ENCODE measurements at places on chromosomes 4 and X.

- DNase-seq = no peak
Measured at GRCh38 chrX:19628011-19628575, 112.8 kb upstream of the MAP3K15 start.

- no peak for DNase-seq
Measured at GRCh38 chr4:78310007-78310739, 241.4 kb upstream of the ANXA3 start.

DNA sequence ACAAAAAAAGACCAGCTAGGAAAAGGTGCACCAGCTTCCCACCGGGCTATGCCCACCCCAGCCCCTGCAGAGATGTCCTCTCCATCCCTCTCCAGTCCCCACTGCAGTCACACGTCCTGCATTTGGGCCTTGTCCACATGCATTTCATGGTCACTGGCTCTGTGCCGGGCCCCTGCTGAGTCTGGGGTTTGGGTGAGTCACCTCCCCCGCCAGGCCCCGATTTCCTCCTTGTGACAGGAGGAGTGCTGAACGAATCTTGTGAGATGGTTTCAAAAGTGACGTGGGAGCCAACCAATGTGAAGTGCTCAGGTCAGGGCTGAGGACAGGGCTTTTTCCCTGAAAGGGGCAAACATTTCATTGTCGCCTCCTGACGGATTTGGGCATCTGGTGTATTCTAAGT lies 7.1 kb downstream of the CPZ start:
- DNase-seq = no peak

DNA sequence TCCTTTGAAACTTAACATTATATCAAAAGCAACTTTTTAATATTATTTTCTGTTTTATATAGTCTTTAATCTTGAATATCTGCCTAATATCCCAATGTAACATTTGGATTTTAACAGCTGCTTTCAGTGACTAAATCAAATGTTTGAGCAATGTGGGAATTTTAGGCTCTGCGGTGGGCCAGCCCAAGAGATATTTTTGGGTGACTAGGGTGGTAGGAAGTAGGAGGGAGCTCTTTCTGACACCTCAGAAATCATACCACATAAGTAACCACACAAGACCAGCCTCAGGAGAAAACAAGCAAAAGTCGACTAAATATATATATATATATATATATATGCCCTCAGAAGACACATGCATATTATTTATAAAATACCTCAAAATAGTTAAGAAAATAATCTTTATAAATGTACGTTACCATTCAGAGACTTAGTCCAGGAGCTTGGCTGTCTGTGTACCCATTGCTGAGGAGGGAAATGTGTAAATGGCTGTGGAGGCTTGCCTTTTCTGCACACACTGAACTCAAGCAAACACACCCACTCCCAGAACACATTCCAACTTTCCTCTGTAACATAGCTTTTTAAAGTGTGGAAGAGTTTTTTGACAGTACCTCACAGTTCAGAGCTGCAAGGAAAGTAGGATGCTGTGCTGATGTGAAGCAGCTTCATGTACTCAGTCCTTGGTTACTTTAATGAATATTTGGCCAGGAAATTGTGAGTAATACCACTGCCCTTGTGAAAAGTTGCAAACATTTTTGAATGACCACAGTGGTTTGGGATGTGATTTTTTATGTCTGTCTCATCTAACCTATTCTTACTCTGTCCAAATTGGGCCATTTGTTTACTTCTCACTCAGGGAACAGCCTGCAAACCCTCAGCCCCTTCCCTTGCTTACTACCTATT lies at the start of gene RTL3:
Gene RTL3 (minus strand): TSS at position 484 of the 900 bp plus-strand sequence. CDS start 908 bp downstream, outside the sequence.
- no peak for DNase-seq

DNA sequence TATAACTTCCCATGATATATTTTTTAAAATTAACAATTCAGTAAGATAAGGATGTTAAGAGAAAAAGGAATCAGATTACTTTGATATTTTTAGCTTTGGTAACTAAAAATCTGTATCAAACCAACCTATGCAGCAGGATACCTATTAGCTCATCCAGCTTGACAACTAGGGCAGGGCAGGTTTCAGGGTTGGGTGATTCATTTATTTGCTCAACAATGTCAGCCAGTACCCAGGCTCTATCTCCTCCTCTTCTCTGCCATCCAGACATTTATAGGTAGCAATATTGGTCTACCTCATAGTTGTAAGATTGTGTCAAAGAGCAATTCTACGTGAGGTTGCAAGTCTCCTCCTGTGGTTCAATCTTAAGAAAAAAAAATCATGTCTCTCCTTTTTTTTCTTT lies 421.9 kb downstream of the ANKRD50 start:
- no peak for DNase-seq

- DNase-seq = no peak
Measured at GRCh38 chrX:71906144-71906543, 4.5 kb upstream of the NHSL2 start.

GRCh38 chr4:141513866-141514265 lies 122.5 kb upstream of the IL15 start:
- no peak for DNase-seq

DNA sequence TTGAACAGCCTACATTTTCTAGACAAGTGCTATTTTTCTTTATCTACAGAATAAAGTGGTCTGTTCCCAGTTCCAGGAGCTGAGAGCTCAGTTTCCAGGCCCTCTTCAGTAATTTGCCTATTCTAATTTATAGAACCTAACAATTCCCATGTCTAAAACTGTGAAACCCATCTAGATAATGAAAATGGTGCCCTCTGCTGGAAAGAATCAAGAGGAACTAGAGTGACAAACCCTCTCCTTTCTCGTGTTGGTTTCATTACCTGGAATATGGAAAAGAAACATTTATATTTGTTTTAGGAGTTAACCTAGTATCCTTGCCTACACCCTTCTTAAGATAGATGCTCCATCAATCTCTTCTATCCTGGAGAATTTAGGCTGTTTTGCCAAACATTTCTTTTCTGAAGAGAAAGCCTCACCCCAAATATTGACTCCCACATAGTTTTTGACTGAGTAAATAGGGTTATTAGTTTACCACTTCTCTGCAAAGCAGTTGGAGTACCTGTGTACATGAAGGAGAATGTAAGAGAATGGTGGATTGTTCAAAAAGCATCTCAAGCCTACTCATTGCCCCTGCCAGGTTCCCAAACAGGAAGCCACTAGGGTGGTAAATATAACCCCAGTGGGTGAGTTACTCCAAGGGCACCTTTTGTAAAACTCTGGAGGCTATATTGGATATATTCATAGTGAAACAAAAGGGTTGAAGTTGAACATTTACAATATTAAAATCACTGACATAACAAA lies 121.6 kb downstream of the RASL11B start:
- DNase-seq = no peak

- no peak for DNase-seq
Measured at GRCh38 chrX:131752493-131753198, 208.8 kb downstream of the OR13H1 start.

DNA sequence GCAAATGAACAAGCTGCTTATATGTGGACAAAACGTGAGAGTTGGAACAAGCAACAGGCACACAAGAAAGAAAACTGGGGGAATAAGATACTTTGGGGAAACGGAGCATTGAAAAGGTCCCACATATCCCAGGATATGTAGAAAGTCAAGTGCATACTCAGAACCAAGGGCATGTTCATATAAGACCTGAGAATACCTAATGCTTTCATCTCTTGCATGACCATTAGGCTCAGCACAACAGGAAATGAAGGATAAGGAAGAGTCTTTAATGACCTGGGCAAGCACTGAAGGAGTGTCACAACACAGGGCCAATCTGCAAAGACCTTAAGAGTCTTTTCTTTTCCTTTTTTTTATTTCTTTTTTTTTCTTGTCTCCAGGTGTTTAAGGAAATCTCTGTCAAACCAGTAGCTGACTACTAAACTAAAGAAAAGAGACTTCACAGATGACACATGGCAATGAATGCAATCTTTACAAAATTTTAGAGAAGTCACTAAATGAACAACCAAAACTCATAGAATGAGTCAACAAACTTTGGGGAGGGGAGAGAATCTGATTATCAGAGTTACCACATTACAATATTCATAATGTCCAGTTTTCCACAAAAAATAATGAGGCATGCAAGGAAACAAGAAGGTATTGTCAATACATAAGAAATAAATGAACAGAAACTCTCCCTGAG lies 67.9 kb upstream of the STK26 start:
- DNase-seq = no peak

DNA sequence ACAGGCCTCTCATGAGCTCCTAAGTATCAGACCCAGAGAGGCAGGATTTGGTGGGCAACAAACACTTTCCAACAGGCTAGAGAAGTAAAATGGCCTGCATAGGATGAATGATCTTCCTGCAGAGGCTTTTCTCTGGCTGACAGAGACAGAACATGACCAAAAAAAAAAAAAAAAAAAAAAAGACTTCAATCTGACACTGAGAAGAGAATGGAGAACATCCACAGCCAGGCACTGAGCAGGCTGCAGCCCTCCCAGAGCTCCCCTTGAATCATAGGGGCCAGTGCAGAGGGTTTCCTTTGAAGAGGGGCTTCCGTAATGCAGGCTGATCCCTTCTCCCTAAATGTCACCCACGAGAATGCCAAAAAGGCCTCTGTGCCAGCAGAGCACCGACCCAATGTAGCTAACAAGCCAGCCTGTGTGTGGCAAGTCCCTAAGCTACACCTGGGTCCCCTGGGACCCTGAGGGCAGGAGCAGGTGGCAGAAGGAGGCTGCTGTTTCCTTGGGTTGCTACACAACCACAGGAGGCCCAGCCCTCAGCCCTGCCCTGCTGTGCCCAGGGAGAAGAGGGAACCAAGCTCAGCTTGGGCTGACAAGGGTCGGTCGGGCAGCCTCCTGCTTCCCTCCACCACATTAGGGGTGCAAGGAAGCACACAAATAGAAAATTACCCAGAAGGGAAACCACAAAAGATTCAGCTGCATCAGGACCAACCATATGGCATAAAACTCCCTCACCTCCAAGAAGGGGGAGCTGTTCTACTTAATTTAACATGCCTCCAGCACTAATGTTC lies 55.6 kb downstream of the MAP7D2 start:
- no peak for DNase-seq

GRCh38 chr4:11111876-11112275 lies 316.8 kb downstream of the HS3ST1 start:
- no peak for DNase-seq

DNA sequence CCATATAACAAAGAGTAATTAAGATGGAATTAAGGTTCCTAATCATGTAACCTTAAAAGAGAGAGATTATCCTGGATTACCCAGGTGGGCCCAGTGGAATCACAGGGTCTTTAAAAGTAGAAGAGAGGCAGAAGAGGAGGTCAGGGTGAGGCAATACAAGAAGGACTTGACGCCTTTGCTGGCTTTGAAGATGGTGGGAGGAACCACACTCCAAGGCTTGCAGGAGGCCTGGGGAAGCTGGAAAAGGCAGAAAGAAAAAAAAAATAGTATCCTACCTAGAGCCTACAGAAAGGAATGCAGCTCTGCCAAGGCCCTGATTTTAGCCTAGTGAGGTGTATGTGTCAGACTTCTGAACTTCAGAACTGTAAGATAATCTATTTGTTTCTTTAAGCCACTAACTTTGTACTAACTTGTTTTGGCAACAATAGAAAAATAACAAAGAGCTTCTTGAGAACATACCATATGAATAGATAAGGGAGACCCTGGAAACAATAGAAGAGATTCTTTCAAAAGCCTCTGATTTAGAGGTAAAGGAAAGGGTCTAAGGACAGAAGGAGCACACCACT lies 229.9 kb upstream of the TTC29 start:
- DNase-seq = no peak

- no peak for DNase-seq
Measured at GRCh38 chr4:135552131-135552530, 1350.5 kb upstream of the PABPC4L start.

- DNase-seq = no peak
Measured at GRCh38 chrX:42837101-42837726, 59.3 kb upstream of the PPP1R2C start.

- no peak for DNase-seq
Measured at GRCh38 chr4:88315460-88316017, 31.2 kb upstream of the PPM1K start.

Measured in stimulated activated CD4-positive, alpha-beta T cell treated with anti-CD3 and anti-CD28 coated beads, Interleukin-1b, Interleukin-23, amount 100 ng/mL, for 1 hour (primary cell).